ENCODE measurements at places on chromosomes 3 and 15.
A peak's percentile ranks its signal among the peaks of the same experiment; 100 is the strongest.

- no peak for DNase-seq
Observed at GRCh38 chr3:188316021-188316722, 162.2 kb downstream of the LPP start.

DNA sequence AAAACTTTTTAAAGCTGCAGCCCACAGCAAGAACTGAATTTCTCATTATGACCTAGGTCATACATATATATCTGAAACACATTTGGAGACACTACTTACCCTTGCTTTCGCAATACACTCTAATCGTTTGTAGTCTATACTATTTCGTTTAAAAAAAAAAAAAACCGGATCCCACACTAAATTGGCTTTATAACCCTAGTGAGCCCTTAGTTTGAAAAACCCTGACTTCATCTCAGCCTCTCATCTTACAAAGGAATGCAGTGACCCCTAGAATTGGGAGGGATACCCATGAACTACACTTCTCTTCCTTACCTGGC lies 4.2 kb downstream of the RARRES1 start:
- DNase-seq = no peak

GRCh38 chr15:67761343-67761742 lies 64.0 kb upstream of the SKOR1 start:
- no peak for DNase-seq

DNA sequence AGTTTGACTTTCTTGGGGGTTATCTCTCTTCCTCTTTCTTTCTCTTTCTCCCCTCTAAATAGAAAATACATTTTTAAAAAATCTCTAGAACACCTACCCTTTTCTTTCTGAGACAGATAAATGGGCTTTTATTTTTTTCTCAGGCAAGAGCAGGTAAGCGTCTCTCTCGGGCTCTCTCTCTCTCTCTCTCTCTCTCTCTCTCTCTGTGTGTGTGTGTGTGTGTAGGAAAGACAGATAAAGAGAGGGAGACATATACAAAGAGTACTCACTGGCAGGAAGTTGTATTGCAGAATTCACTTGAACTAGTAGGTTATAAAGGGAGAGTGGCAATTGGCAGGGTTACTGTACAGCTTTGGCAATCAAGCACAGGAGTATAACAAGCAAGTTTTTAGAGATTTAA lies 118.1 kb upstream of the LSAMP start:
- no peak for DNase-seq

- DNase-seq = no peak
Observed at GRCh38 chr15:65996901-65997300, 127.6 kb downstream of the RAB11A start.

DNA sequence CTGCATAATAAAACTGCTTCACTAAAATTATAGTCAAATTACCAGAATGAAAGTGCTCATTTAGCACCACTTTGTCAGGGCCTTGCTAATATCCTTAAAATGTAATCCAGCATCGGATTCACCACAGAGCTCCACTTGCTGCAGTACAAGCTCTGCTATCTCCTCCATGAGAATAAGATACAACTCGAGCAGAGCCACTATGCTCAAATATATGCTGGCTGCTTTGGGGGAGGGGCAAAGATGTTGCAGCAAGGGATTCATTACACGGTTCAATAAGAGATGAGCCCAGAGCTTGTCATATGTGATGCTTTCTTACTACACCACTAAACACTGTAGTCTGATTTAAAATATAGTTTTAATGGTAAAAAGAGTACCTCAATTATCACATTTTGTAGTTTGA lies 72.2 kb downstream of the DLG1 start:
- peak; percentile 33 for DNase-seq

GRCh38 chr15:66613743-66614142 lies 47.9 kb upstream of the LCTL start:
- DNase-seq = no peak
